ENCODE measurements at places on chromosomes 16 and 17.

DNA sequence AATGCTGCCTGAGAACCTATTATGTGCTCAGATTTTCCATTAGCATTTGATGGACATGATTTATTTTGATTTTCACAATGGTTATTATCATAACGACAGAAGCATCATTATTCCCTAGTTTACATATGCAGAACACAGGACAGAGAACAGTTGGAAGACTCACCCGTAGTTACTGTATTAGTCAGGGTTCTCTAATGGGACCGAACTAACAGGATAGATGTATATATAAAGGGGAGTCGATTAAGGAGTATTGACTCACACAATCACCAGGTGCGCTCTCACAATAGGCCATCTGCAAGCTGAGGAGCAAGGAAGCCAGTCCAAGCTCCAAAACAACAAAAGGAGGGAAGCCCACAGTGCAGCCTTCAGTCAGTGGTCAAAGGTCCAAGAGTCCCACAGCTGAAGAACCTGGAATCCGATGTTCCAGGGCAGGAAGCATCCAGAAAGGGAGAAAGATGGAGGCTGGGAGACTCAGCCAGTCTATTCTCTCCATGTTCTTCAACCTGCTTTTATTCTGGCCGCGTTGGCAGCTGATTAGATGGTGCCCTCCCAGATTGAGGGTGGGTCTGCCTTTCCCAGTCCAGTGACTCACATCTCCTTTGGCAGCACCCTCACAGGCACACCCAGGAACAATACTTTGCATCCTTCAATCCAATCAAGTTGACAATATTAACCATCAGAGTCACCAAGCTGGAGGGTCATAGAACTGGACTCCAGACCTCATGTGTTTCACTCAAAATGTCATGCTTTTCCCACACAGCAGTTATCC lies 92.7 kb upstream of the XYLT1 start:
- DNase-seq, result no peak

DNA sequence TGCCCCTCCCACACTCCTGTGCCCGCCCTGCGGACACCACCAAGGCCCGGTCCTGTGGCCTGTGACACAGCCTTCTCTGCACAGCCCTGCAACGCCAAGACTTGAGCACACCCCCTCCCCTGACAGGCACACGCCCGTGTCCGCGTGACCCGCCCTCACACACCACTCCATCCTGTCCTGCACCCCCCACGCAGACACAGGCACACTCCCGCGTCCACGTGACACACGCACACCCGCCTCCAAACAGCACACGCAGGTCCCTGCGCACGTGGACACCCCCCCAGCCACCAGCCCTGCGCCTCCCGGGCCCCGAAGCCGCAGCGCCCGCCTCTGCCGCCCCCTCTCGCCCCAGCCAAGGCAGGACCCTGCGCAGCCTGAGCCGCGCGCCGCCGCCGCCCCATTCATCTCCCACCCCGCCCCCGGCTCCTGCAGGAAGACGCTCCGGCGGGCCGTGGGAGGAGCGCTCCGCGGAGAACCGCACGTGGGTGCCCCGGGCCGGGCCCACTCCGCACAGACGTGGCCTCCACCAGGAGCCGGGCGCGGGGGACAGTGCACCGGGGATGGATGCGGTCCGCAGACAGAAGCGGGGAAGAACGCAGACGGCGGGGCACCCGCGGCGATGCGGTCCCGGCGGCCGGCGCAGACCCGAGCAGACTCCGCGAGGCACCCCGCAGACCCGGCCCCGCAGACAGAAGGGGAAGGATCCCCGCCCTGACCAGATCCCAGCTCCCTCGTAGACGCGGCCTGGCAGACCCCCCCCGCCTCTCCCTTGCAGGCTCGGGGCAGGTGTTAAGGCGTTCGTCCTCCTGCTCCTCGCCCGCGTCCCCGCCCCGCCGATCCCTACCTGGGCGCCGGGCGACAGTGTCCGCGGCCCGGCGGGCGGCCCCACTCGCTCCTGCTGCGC lies 506 bp downstream of the CAMKK1 start:
- DNase-seq, result peak; percentile 66

- no peak for DNase-seq
Measured at GRCh38 chr17:73564843-73565242, 79.4 kb downstream of the SDK2 start.

DNA sequence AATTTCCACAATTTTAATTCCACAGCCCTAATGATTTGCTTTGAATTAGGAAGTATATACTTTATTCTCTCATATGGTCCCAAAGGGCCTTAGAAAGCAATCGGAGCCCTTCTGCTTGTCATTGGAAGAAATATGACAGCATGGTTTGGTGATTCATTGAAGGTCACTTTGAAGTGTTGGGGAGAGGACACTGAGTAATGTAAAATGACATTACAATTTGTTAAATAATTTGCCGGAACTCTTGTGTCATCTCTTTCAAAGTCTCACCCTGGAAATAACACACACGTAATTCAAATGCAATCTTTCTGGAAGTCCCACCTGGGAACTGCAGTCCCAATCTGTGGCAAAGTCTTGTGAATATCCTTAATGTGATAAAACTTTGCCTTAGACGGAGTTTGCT lies 59.8 kb downstream of the BMERB1 start:
- DNase-seq, result no peak

- DNase-seq, result peak; percentile 85
Measured at GRCh38 chr17:69523244-69523861, 108.9 kb downstream of the MAP2K6 start.

DNA sequence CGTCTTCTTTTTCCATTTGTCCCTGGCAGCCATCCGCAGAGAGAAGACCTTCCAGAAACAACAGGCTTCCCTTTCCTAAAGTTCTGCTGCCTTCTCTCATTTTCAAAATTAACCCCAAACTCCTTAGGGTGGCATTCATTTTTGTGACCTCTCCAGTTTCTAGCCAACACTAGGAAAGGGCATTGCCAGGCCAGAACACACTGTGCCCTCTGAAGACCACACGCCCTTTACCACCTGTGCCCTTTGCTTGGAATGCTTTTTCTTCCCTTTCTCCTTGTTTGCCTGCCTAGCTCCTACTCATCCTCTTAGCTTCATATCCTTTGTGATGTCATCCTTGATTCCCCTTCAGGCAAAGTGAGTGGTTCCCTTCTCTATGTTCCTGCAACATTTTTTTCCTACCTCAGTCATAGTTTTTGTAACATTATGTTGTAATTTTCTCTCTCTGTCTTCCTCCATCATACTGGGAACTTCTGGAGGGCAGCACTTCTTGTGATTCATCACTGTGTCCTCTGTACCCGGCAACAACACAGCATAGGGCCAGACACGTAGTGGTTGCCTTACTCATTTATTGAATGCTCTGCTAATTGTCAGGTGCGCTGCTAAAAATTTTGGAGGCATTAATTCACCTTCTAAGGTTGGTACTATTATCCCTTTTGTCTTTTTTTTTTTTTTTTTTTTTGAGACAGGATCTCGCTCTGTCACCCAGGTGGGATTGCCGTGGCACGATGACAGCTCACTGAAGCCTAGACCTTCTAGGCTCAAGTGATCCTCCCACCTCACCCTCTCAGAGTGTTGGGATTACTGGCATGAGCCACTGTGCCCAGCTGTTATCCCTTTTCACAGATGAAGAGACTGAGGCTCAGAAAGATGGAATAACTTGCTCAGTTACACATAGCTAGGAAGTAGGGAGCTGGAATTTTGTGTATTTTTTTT lies 1.0 kb downstream of the KAT8 start:
- DNase-seq, result no peak

- peak; percentile 53 for DNase-seq
Measured at GRCh38 chr17:14301279-14302090, 604 bp downstream of the HS3ST3B1 start.

- no peak for DNase-seq
Measured at GRCh38 chr16:73000020-73000906, 47.7 kb downstream of the ZFHX3 start.

DNA sequence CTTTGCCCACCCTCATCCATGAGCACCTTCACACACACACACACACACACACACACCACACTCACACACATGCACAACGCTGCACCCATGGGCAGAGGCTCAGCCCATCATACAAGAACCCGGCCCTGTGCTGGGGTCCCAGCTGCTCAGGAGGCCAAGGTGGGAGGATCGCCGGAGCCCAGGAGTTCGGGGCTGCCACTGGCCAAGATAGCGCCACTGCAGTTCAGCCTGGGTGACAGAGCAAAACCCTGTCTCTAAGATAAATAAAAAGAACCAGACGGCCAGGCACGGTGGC lies 3.4 kb upstream of the FSCN2 start:
- DNase-seq, result no peak

GRCh38 chr16:30761427-30761927 lies 385 bp downstream of the CFAP119 start:
- DNase-seq, result peak; percentile 80

- DNase-seq, result no peak
Measured at GRCh38 chr17:35693662-35694061, 37.8 kb upstream of the RASL10B start.

DNA sequence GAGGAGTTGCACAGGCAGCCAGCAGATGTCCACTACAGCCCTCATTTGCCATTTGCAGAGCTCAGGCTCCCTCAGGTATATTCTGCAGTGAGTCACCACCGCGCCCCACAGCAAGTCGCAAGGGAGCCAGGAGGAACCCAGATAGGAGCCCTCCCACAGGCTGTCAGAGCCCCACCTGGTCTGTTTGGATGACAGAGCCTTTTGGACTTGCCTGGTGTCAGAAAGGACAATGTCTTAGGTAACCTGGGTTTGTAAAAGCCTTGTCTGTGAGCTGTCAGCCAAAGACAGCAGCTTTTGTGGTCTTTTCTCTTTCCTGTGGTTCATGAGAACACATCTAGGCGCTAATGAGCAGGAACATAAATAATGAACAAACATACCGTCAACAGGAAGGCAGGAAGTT lies 70.9 kb downstream of the GNAO1 start:
- no peak for DNase-seq
